Vagina (tissue), 2 donors: ENCODE measurements at places on chromosomes 6 and 20.
A peak's percentile ranks its signal among the peaks of the same experiment; 100 is the strongest.

DNA sequence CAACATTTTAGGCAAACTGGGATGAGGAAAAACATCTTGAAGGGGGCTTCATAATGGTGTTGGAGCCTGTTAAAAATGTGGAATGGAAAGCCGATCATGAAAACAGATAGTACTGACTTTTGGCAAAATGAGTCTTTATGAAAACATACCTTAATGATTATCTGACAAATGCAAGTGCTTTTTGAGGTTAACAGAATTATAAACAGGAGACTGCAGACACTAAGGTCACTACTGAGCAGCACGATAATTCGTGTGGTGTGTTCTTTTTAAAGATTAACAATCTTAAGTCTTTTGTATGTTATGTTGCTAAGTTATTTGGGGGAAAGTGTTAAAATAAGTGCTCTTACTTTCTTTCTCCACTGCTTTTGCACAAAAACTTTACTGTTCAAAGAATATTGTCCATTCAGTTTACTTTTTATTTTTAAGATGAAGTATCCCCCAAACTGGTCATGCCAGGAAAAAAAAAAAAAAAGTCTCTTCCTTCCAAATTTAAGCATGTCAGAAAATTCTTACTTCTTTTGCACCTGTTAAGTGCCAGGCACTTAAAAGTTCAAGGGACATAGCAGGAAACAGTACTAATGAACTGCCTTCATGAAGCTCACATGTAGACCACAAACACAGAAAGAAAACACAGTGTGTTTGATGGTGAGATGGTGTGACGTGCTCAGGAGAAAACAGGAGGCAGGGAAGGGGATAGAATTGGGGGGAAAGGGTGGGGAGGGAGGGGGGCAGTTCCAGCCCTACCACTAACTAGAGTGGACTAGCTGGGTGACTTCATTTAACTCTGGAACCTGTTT, 73.2 kb downstream of the CDYL start:
- no peak for DNase-seq

GRCh38 chr6:147643341-147644200, 135.1 kb downstream of the SAMD5 start:
- no peak for DNase-seq

GRCh38 chr20:46361811-46362210, 44.6 kb downstream of the ELMO2 start:
- DNase-seq, result no peak

DNA sequence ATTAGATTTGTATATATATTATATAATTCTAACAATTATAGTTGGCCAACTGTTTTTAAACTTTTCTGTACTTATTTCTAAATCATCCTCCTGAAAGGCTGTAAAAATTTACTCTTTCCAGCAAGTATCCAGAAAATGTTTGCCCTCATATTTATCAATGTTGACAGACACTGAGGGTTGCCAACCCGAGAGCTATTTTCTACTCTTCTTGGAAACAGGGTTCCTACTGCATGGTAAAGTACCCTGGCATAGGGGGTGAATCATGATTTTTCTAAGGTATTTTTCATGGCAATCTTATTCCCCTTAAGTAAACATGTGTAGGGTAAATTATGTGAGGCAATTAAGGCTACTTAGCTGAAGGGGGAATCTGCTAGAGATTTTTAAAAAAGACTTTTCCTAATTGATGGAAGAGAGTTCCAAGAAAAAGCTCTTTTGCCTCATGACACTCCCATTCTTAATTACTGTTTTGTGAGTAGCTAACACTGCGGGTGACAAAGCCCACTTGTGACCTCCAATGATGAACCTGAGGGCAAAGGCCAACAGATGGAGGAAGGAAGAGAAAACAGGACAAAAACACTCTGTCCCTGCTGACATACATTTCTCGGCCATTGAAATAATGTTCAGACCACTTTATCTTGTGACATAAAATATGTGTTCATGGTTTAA, 37.9 kb downstream of the GPX5 start:
- DNase-seq, result no peak

DNA sequence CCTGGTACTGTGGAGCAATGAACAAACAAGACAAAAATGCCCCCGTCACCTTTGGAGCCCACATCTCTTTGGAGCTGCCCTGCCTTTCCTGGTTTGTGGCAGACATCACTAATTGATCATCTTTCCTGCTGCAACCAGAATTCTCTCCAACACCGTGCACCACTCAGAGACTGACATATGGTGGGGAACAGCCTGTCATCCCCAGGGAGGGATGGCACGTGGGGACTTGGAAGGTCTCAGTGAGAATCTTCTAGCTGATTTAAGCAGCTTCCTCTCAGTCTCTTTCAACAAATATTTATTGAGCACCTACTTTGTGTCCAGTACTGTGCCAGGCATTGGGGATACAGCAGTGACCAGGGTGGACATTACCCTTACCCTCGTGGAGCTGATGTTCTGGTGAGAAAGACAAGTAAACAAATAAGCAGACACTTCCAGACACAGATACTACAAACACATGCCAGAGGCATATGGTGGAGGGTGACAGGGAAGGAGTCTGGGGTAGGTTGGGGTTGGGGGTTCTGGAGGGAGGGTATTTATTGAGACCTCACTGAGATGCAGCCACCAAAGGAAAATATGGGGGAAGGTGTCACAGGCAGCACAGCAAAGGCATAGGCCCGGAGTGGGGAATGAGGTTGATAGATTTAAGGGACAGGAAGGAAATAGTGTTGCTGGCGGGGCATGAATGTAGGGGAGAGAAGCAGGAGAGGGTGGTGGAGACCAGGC, 82.3 kb downstream of the CEBPB start:
- no peak for DNase-seq

DNA sequence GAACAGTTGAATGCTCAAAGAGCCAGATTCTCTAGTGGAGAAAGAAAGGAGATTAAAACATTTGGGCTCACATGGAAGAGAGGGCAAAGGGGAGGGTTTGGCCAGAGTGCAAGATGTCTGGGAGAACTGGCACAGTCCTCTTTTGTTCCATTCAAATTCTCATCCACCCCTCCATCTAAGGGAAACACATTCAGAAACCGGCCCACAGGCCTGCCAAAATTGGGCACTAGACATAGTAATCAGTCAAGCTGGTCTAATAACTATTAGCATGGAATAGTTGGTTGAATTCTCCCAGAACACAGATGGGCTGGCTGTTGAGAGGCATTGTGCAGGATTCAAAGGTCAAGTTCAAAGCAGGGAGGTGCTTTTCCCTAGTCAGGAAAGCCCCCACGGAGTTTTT, 341.4 kb upstream of the IRAK1BP1 start:
- DNase-seq, result no peak

DNA sequence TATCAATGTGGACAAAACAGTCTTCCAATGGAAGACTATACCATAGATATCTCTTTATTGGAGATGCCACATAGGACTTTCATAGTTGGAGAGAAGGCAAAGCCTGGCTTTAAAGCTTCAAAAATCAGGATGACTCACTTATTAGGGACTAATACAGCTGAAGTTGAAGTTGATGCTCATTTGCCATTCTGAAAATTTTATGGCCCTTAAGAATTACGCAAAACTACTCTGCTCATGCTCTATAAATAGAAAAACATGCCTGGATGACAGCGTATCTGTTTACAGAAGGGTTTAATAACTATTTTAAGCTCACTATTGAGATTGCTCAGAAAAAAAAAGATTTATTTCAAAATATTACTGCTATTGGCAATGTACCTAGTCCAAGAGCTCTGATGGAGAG, 155.5 kb upstream of the DST start:
- DNase-seq, result no peak

DNA sequence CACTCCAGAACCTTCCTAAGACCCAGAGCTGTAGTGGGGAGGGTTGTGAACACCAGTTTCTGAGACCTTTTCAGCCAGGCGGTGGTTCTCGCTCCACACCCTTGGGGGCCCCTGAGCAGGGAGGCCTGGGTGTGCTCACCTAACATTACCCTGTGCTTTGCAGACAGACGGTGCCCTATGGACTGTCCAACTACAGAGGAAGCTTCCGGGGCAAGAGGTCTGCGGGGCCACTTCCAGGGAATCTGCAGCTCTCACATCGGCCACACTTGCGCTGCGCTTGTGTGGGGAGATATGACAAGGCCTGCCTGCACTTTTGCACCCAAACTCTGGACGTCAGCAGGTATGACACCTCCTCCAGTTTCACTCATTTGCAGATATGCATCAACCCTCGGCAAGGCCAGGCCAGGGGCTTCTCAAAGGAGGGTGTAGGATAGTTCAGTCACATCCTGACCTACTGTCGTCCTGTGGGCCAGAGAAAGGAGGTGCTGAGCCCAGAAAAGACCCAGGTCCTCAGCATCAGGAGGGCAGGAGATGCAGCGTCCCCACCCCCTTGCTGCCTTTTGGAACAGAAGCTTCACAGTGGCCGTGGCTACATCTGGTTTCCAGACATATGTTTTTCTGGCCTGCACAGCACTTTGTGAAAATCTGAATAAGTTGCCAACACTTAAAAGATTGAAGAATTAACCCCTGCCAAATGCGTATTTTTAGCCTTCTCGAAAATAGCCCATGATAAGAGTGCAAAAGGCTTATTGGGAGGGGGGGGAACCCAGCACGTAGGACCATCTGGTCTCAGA, 20.6 kb downstream of the EDN3 start:
- DNase-seq, result no peak

GRCh38 chr20:3900187-3900604, 11.0 kb downstream of the PANK2 start:
- no peak for DNase-seq

DNA sequence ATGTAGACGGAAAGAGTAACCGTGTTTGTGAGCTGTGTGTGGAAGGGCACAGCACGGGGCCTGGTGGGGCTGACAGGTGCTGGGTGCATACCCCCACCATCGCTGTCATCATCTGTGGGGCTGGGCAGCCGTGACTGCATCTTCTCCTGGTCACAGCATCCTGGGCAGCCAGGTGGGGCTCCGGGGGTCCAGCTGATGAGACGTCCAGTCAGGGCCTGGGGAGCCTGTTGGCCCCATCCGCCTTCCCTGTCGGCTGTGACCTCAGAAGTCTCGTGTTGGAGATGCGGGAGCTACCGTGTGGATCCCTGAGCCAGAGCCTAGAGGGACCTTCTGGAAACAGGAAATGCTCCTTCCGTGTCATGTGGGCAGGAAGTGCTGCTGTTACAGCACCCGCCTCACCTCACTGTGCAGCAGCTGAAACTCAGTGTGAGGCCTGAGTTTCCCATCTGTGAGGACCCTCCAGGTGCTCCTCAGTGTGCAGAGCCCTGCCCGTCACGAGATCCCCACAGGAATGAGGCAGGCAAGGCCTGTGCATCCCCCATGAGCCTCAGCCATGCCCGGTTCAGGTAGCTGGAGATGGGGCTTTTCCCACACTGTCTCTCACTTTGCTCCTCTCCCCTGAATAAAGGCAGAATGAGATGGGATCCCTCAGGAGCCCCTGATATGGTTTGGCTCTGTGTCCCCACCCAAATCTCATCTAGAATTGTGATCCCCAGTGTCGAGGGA, 108.7 kb downstream of the ERMARD start:
- peak; percentile 96 for DNase-seq

DNA sequence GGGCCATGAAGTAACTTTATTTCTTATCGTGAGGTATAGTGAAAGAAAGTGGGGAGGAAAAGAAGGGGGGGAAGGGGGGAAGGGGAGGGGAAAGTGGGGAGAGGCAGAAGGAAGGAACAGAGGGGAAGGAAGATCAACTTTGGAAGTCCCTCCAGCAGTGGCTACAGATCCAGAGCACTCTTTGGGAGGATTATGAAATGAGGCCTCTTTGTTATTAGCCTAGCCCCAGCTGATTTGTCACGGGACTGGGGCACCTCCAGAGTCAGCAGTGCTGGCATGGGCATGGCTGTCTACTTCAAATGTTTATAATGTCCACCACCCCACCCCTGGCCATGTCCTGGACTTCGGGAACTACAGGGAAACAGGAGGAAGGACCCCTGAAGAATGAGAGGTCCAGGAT, 7.6 kb downstream of the MOCS1 start:
- no peak for DNase-seq

GRCh38 chr6:88266126-88266525, 100.0 kb upstream of the CNR1 start:
- DNase-seq, result no peak

GRCh38 chr6:132961122-132961521, 146.8 kb downstream of the RPS12 start:
- no peak for DNase-seq

- no peak for DNase-seq
Measured at GRCh38 chr20:31685853-31686643, 36.6 kb downstream of the BCL2L1 start.

DNA sequence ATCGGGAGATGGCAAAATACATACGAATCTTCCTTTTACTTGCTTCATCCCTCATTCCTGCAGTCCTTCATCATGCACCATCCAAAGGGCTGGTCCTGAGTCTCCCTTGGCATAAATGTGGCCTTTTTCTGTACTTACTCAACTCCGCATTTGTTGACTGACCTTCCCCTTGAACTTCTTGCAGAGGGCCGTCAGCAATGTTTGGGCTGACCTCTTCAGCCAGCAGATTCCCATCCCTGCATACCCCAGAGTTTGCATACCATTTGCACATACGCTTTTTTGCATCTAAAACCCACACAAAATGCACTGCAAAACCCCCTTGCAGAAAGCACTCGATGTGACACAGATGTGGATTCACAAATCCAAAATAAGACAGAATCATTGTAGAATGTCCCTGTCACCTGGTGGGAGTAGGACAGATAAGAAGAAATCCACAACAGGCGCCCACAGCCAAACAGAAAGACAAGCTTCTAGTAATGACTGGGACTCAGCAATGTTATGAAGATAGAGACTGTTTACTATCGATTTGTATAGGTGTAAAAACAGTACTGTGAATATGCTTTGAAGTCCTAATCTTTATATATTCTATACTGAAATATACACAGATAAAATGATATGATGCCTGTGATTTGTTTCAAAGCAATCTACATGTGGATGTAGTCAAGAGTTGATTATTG, 45.8 kb downstream of the TBC1D7 start:
- DNase-seq, result no peak

- DNase-seq, result no peak
Measured at GRCh38 chr20:37375227-37375626, 29.3 kb downstream of the SRC start.

- DNase-seq, result no peak
Measured at GRCh38 chr20:56943946-56944945, 315.1 kb downstream of the TFAP2C start.

- no peak for DNase-seq
Measured at GRCh38 chr6:41286544-41287346, at the start of gene TREM1. Gene TREM1 (minus strand): TSS chr6:41286682. CDS start chr6:41286655, 27 bp downstream.

DNA sequence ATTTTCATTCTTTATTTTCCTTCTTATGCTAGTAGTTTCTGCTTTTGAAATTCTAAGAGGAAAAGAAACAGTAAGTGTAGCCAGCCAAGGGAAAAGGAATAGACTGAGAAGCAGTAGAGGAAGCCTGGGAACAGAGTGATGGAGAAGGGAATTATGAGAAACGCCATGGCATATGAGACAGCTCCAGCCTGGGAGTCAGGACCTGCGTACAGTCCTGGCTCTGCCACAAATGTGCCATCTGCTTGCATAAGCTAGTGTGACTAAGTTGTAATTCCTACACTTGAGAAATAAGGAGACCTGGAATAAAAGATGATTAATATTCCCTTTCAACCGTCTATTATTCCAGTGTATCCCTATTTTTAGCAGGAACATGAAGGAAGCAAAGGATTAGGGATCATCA, 47.5 kb downstream of the OSTM1 start:
- DNase-seq, result no peak
